ENCODE measurements at places on chromosomes 13 and 19.

GRCh38 chr19:45767410-45767880 lies 1.6 kb downstream of the SIX5 start:
- DNase-seq, result peak; percentile 69

- DNase-seq, result no peak
These were observed 24.6 kb upstream of the ZNF846 start for GRCh38 chr19:9793071-9793591.

DNA sequence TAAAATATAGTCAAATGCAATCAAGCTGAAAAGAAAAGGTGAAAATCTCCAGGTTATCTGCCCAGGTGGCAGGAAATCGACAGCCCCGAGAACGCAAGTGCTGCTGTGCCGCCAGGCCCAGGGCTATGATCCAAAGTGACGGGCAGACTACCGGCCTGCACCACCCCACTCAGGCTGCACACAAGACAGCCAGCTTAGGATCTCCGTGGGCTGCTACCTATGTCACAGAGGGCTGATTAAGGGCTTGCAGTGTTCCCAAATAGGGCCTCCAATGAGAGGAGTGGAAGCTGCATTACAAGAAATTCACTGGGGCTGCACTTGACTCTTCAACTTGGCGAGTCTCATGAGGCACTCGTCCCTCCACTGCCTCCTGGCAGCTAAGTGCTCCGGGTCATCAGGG lies 121.8 kb downstream of the CRYL1 start:
- DNase-seq, result no peak

GRCh38 chr13:28653111-28653510 lies 5.8 kb upstream of the POMP start:
- no peak for DNase-seq

DNA sequence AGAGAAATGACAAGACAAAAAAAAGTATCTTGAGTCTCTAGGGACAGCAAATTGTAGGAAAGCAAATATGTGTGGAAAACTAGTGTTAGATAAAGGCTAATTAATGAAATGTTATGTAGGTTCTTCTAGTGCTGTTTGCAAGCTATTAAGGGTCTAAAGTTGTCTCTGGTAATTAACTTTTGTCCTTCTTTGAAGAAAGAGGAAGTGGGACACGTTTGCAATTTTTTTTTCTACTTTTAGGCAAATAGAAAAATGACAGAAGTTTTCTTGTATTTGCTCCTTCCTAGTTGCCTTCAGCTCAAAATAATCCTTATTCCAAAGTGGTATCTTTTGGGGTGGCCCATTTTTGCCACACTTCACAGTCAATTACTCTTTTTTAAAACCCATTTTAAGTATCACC lies 1877.7 kb upstream of the PRR20A start:
- no peak for DNase-seq

GRCh38 chr19:39745643-39746042 lies 7.8 kb upstream of the CLC start:
- no peak for DNase-seq

DNA sequence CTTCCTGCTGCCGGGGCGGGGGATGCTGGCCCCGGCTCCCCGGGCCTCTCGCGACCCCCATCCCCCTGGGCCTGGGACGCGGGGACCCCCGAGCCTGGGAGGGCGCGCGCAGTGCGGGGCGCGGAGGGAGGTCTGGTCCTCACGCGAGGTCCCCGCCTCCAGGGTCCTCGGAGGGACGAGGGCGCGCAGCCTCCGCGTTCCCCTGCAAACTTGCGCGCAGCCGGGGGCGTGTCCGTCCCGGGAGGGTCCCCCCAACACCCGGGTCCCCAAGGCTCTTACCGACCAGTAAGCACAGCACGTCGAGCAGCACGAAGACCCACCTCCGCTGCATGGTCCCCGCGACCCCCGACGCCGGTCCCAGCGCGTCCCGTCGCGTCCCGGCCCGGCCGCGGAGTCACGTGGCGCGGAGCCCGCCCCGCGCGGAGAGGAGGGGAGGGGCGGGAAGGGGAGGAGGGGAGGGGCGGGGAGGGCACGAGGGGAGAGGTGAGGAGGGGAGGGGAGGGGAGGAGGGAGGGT lies at the start of gene PLPP2:
Gene PLPP2 (minus strand): TSS at position 398 of the 516 bp plus-strand sequence. CDS start 67 bp downstream, at position 331.
- peak; percentile 57 for DNase-seq

DNA sequence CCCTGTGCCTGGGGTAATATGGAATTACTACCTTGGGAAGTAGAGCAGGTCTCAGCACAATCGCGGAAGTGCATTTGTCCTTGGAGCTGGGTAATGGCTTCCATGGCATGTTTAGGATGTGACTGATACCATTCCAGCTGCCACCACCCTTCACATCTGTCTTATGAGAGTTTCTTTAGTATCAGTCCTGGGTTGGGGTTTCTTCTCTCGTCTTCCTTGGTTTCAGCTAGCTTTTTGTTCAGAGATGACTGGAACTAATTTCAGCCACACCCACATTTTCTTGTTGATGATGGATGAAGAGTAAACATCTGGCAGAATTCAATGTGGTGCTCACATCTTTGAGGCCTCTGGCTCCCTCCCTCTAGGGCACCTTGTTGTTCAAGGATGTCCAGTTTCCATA lies 212.9 kb upstream of the SOX21 start:
- DNase-seq, result no peak

DNA sequence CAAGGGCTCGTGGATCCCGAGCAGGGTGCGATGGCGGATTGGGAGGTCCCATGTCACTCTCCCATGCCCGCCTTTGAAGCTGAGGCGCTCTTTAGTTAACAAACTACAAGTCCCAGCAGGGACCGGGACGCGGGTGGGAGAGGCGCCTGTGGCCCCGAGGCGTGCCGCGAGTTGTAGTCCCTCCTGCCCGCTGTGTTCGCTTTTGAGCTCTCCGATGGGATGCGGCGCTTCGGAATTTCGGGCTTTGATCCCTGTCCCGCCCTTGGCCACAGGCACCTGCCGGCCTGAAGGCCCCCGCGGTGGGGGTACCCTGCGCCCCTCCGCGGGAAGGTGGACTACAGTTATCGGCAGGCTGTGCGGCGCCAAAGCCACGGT lies 11.0 kb downstream of the CYTH2 start:
- peak; percentile 73 for DNase-seq

DNA sequence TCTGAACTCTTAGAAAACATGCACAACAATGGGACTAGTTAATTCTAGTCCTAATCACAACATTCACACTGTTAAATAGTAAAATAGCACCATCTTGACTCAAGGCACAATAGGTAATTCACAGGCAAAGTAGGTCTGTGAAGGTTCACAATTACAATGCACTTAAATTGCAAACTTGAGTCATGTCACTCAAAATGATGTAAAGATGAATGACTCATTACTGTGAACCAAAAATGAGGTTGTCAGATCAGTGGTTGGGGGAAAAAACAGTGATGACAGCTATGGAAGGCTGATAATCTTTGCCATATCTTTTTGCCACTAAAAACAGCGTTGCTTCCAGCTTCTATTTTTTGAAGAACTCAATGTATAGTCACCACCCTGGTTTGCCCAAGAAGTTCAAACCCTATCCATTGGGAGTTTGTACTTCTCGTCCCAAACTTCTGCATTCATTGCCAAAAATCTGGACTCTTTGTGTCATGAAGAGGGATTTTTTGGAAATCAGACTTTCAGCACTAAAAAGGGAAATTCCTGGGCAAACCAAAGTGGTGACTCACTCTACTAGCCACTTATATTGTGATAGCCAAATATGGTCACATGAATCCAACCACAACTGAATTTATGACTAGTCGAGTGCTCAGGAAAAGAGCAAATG lies 200.9 kb upstream of the TMTC4 start:
- DNase-seq, result no peak

DNA sequence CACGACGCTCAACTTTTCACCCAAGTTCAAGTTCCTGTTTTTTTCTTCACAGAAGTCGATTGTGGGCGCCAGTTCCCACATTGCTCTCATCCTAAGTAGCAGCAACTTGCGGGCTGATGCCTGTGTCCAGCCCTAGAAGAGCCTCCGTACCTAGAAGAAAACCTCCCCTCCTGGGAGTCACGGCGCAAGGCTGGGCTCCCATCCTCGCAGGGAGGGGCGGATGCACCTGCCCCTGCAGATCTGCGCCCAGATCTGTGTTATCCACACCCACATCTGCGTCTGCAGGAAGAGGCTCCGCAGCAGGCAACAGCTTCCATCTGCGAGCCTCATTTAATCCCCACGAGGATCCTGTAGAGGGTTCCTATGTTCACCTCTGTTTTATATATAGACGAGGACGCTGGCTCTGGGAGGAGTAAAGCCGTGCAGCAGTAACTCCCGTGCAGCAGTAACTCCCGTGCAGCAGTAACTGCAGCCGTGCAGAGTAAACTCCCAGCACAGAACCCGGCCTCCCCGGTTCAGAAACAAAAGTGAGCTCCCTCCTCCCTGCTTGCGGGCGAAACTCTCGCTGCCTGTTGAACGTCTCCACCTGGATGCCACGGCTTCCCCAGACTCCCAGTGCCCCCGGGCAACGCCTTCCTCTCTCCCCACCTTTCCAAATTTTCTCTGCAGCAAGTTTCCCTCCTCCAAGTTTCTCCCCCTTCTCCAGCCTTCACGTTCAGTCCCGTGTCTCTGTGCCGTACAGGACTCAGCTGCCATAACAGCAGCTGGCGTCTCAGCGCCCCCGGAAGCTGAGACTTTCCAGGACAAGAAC lies 23.5 kb upstream of the LAIR1 start:
- DNase-seq, result peak; percentile 24

GRCh38 chr13:102983496-102983895 lies 82.7 kb downstream of the SLC10A2 start:
- DNase-seq, result no peak

- no peak for DNase-seq
These were observed 13.3 kb downstream of the ZNF699 start for GRCh38 chr19:9296336-9296735.

GRCh38 chr13:40756042-40756441 lies 14.9 kb downstream of the MRPS31 start:
- no peak for DNase-seq

DNA sequence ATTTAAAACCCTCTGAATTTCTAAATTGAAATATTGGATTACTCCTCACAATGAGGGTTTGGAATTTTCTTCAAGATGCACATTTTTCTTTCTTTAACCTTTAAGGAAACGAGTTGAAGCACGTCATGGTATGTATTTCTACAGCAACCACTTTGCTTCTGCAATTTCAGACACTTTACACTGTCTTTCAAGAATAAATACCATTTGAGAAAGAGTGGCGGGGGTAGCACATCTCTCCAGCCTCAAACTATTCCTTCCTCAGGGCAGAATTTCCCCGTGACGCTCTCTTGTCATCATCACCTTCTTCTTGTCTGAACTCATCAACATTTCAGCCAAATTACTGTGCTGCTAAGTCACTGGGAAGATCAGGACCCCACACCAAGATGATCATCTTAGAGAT lies 1073.4 kb downstream of the EFNB2 start:
- DNase-seq, result no peak

GRCh38 chr19:5635427-5635826 lies 12.5 kb downstream of the SAFB start:
- DNase-seq, result no peak

DNA sequence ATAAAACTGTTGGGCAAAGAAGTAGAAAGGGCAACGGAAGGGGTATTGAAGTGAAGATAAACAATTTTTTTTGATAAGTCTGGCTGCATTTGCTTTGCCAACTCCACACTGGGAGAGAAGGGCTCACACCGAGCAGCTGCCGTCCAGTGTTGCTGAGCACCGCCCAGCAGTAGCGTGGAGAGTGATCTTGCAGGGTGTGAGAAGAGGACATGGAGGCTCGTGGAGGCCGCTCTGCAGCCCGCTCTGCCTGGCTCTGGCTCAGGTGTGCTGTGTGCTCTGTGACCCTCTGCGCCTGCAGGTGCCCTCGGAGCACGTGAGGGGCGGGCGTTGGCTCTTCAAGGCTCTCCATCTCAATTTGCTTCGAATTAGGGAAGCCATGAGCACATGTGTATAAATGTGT lies 35.9 kb upstream of the TEX29 start:
- no peak for DNase-seq

GRCh38 chr13:93925990-93926389 lies 553.5 kb downstream of the DCT start:
- DNase-seq, result no peak

GRCh38 chr19:46491975-46492682 lies 3.5 kb downstream of the PNMA8B start:
- DNase-seq, result no peak

- DNase-seq, result peak; percentile 75
These were observed at the start of gene SYT5 for GRCh38 chr19:55179606-55180484. Gene SYT5, minus strand, starts transcription at chr19:55180289. Its CDS starts 1,248 bp downstream, at chr19:55179041.

- DNase-seq, result no peak
These were observed 17.1 kb downstream of the MYO9B start for GRCh38 chr19:17092696-17093095.

DNA sequence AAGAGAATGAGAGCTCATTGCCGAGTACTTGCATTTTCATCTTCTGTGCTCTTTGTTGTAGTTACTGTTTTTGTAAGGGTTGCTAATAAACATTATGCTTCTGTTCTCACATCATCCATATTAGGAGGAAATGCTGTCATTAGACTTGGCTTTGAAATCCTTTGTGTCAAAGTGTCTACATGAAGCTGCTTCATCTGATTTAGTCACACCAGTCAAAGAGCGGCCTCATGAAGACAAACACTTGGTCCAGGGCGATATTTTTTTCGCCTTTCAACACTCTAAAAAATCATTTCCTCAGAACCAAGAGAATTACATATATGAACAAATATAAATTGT lies 105.0 kb downstream of the SPRY2 start:
- no peak for DNase-seq

DNA sequence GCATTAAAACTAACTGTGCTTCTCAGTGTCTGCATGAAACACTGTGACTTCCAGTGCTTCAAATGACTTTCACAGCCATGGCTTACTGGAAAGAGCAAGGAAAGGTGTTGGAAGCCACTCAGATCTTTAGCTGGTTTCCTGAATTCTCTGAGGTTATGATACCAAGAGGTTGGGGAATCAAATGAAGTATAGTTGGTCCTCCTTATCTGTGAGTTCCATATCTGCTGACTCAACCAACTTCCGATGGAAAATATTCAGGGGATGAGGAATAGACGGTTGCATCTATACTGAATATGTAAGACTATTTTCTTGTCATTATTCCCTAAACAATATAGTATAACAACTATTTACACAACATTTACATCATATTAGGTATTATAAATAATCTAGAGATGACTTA lies 32.4 kb downstream of the EPSTI1 start:
- DNase-seq, result no peak

DNA sequence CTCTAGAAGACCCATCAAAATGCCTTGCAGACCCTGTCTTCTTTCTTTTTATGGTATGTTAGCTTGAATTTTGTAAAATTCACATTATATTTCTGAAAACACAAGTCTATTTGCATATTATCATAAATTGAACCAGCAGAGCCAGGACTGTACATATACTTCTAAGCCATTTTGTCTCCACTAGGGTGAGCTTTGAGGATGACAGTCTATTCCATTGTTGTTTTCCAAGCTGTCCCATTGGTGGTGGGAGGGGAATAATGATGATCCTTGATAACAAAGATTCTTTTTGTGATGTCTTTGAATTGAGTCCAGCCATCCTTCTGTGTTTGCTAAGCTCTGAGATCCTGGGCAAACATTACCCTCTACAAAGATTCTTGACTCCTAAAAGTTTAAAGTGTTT lies 359.3 kb upstream of the PCDH20 start:
- DNase-seq, result no peak

DNA sequence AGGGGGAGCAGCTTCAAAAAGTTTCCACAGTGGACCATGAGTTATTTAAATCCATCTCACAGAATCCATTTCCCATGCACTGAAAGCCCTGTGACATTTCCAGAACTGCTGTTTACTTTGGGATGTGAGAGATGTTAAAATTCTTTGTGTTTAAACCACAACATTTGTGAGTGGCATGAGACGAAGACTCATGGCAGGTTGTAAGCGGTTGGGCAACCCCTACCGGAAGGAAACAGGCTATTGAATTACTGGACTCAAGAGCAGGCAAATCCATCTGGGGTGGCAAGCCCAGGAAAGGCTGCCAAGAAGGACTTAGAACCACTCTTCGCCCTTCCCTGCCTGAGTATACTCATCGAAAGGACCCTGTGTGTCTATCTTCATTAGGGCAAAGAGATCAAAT lies 22.3 kb upstream of the CLDN10 start:
- no peak for DNase-seq
